ENCODE measurements at places on chromosomes 3 and 15.

DNA sequence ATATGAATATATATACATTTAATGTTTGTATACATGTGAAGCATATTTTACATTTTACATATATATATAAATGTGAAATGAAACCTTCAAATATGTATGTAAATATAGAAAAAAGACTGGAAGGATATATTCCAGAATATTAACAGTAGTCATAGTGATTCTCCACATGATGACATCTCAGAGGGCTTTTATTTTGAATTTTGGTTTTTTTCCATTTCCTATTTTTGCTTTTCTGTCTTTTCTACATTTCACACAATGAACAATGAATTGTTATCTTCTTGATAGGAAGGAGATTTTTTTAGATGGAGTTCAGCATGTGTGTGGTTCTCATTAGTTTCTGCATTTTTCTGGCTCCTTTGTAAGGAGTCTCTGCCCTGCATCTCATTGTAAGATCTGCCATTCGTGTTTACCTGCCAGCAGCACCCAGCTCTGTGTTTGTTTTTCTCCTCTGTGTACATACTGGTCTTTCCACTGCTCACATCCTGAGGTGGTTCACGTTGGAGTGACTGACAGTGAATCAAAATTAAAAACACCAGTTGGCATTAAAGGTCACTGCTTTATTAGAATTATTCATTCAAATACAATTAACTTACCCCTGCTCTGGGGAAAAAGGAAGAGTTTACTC, 425.3 kb upstream of the MDFIC2 start:
- DNase-seq = no peak

DNA sequence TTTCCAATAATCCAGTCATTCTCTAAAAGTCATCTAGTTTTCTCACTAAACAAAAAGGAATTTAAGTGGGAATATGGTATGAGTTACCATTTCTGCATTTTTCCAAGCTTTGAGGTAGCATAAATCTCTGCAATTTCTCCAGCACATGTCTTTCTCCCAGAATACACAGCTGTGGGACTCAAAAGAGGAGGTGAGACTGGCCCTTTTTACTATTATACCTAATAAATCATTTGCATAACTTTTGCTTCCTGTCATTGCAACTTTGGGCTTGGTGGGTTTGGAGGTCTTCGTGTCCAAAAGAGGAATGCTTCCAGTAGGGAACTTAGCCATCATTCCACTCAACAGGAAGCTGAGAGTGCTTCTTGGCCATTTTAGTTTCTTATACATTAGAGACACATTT, 94.8 kb downstream of the FMN1 start:
- DNase-seq = no peak

DNA sequence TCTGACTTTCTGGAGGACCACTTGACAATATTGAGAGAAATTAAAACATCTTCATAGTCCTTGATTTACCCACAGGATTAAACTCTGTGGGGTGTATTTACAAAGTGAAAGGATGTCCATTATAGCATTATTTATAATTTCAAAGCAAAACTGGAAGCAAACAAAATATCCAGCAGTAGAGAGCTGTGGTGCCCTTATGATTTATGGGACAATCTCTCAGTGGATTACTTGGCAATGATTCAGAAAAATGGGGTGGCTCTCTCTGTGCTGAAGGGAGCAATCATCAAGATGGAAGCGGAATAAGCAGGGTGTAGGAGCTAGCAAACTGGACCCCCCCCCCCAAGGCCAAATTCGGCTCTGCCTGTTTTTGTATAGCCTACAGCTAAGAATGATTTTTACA, 9.0 kb downstream of the PPCDC start:
- no peak for DNase-seq

DNA sequence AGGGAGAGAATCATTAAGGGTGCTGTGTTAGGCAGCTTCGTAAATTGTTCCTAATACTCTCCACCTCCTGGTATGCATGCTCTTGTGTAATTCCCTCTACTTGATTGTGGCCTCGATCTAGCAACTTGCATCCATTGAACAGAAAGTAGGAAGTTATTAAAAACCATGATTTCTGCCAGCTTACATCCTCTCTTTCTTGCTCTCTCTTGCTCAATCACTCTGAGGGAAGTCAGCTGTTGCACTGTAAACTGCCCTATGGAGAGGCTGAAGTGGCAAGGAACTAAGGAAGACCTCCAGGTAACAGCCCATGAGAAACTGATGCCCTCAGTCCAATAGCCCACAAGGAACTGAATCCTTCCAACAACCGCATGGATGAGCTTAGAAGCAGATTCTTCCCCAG, 92.6 kb downstream of the ERC2 start:
- DNase-seq = no peak

DNA sequence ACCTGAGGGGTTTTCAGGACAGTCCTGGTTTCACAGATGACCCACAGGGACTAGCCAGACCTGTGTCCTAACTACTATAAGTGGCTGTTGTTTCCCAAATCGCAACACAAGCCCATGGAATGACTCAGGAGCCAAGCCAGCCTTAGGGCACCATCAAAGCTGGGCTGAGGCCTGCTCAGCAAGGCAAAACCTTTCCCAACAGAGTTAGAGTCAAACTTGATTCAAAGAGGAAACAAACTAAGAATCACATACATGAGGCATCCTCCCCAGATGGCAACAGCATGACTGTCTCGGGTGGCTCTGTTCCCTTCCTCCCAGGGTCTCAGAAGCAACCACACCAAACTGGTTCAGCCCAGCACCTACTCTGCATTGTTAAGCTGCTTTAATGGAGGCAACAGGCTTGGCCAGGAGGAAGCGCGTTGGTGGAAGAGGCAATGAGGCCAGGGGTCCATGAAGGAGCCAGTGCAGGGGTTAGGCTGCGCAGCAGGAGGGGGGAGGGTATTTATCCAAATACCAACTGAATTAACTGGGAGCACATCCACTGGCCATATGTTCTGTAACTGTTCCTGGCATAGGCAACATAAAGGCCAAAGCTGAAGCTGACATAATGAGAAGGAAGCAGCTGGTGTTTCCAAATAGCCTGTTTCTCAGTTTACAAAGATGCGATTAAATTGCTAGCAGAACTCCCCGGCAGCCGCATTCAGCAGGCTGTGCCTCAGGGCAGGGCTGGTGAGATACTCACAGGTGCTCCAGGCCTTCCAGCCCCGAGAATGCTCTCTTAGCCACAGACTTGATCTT, 102.4 kb downstream of the LRIG1 start:
- no peak for DNase-seq

DNA sequence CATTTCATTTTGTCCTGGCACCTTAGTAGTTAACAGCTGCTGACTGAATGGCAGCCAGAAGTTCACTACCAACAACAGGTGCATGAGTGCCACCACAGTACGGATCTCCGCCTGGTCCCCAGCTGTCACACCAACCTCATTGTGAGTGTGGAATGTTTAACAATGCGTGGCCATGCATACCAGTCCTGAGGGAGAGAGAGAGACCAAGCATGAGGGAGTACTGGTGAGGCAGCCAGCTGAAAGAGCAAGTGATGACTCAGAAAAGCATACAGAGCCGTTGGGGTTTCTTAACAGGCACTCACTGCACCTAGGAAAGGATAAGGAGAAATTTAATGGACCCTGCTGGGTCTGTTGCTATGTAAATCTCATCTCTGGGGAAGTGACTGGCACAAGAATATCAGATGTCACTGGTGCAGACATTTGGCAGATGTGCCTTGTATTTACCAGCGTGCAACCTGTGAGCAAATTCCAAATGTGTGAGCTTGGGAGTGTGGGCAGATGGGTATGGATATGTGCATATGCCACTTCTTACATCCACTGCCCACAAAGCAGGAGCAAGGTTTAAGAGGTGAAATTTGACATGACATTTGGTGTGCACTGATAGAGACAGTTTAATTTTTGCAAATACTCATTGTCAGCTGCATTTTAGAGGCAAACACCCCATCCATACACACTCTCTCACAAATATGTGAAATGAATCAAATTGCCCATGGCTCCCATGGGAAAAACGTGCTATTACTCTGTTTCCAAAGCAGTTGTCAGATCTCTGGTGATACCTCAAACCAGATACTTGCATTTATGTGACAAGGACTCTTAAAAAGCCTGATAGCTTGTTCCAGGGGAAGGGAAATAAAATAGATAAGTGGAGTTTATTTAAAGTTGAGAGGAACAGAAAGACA, 245.2 kb upstream of the ARPP21 start:
- no peak for DNase-seq

GRCh38 chr3:95797081-95797480, 1017.3 kb upstream of the EPHA6 start:
- DNase-seq = no peak

GRCh38 chr3:127038923-127039581, 56.1 kb downstream of the PLXNA1 start:
- no peak for DNase-seq

DNA sequence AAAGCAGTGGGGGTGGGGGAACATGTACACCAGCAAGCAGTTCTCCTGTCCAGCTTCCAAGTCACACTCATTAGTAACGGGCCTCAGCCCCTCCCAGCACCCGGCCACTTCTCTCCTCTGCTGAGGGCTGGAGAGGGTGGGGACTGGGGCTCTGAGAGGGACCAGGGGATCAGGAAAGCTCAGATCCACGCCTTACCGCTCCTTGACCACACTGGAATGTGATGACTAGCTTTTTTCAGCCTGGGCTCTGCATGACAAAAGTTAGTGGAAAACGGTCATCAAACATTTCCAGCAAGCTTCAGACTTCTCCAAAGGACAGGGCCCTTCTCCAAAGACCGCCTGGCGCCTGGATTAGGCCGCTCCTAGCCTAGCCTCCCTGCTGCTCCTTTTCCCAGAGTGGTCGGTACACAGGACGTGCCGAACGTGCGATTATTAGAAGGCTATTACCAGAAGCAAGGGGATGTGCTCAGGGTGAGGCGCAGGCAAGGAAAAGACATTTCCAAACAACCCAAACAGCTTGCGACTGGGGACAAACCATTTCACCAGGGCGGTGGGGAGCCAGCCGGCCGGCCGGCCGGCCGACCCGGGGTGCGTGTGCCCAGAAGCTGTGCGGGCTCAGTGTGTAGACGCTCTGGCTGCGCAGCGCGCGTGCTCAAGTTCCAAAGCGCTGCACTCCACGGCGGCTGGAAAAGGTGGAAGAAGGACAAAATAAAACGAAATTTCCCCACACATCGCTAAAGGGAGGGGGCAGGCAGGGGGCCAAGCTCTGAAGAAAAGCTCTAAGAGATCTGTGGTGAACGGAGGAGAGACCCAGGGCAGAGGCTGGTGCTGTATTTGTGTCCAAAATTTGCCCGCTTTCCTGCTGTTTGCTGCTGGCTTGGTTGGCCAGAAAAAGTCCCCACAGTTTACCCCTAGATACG, 51.0 kb upstream of the SSR3 start:
- no peak for DNase-seq

GRCh38 chr15:86154705-86155104, 75.0 kb downstream of the AGBL1 start:
- no peak for DNase-seq
